ENCODE measurements at places on chromosomes 5 and 9.

- no peak for DNase-seq
Observed at GRCh38 chr5:108639366-108639765, 108.3 kb upstream of the FER start.

- DNase-seq: peak; percentile 27
Observed at GRCh38 chr5:132873119-132873929, at the start of gene LEAP2. TSS of gene LEAP2 (plus strand) at chr5:132873668. CDS start at chr5:132873695, 27 bp downstream.

DNA sequence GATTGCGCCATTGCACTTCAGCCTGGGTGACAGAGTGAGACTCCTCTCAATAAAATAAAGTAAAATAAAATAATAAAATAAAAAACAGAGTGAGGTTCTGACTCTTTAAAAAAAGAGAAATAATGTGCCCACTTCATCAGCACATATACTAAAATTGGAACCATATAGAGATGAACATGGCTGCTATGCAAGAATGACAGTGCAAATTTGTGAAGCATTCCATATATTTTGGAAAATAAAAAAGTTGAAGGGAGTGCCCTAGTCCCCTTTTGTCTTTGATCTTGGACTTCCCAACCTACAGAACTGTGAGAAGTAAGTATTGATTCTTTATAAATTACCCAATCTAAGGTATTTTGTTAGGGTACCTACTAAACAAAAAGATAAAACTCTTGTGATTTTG is 23.1 kb downstream of the BASP1 start:
- DNase-seq: no peak

- DNase-seq: no peak
Observed at GRCh38 chr5:73542020-73542419, 23.4 kb downstream of the ANKRA2 start.

GRCh38 chr9:14926941-14927624 is 16.9 kb upstream of the FREM1 start:
- peak; percentile 98 for DNase-seq

DNA sequence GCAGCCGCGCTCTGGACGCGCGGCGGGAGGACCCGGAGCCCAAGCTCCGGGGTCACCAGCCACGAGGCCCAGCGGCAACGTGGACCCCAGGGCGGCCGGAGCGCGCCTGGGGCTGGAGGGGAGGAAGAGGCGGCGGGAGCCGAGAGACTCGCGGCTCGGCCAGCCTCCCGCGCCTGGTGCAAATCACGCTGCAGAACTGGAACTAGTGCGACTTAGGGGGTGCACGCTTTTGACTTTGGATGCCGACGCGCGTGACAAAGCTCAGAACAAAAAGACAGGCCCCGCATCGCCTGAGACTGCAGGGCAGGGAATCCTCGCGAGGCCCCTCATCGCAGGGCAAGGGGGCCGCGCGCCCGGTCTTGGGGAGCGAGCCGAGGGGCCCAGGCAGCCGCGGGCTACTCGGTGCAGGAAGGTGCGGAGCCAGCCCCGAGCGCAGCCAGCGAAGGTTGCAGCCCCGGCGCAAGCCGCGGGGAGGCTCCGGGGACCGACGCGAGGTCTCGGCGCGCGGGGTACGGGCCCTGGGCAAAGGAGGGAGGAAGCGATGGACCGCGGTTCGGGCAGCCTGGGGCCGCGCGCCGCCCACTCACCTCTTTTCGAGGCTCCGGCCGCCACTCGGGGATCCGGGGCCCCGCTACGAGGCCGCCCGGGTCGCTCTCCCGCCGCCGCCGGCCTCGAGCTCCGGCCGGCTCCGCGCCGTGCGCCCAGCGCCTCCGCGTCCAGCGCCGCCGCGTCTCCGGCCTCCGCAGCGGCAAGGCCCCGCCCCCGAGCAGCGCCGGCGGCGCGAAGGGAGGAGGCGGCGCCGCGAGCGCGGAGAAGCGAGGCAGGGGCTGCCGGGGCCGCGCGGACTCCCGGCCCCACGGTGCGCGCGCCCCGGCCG is at the start of gene GOLM1:
Gene GOLM1 (minus strand): TSS at position 735 of the 877 bp plus-strand sequence. CDS start 20,238 bp downstream, outside the sequence.
- peak; percentile 41 for DNase-seq

- no peak for DNase-seq
Observed at GRCh38 chr9:34992376-34992951, 2.9 kb downstream of the DNAJB5 start.

DNA sequence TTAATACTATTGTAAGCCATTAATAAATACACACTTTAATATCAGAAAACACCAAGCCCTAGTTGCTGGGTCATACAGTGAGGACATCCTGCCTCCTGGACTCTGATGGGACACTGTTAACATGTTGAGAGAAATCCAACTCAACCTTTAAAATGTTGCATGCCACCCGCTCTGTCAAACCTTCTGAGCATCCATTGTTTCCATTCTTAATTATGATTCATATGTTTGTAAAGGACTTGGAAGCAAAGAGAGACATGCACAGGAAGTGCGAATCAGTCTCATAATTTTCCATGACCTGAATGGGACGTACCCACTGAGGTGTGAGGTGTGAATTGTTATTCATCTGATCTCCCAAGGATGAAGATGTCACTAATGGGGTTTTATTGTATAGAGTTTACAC is 186.4 kb downstream of the CAAP1 start:
- DNase-seq: no peak

DNA sequence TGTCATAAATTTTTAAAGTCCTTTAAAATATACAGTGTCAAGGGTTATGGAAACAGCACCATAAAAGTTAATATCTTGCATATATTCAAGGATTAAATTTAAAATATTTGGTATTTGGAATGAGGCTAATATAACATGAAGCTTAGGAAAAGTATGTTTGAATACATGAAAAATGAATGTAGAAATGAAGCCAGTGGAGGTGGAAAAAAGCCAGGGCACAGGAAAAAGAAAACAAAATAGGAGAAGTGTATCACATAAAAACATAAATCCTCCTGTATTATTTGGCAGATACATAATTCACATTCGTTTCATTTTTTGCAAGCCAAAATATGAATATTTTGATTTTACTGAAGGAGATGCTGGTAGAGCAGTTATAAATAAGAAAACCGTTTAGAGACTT is 587.0 kb upstream of the ZNF608 start:
- DNase-seq: no peak

DNA sequence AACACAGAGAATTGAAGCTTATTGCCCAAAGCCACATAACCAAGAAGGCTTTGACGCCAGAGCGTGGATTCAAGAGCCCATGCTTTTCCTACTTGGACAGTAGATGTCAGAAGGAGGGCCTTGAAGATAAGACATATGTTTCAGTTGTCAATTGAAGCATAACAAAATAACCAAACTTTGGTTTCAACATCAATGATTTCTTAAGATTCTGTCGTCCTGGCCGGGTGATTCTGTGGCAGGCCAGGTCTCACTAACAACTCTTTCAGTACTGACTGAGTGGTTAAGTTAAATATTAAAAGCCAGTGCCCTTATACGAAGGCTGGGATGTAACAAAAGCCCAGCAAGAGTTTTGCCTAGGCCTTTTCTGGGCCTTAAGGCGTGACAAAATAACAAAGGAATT is 94.0 kb downstream of the RCL1 start:
- no peak for DNase-seq

DNA sequence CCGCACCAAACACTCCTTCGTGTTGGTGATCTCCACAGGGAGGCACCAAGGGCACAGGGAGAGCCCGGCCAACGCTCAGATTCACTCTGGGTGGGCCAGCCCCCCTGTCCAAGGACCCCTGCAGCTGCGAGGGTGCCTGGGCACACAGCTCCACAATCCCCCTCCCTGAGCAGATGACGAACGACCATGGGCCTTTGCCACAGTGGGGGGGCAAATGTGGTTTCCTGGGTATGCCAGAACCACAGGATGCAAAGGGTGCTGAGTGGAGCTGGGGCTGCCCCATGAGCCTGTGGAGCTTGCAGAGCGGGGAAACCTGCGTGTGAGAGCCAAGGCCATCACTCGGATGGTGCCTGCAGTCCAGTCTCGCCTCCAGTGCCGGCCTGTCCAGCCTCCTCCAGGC is 31.0 kb downstream of the LPCAT1 start:
- no peak for DNase-seq

GRCh38 chr5:17004441-17005106 is 68.5 kb upstream of the MYO10 start:
- no peak for DNase-seq

- no peak for DNase-seq
Observed at GRCh38 chr5:179397516-179397915, 52.3 kb upstream of the ADAMTS2 start.

GRCh38 chr5:32726086-32726557 is 15.0 kb downstream of the NPR3 start:
- peak; percentile 34 for DNase-seq

- DNase-seq: no peak
Observed at GRCh38 chr9:108015690-108016089, 526.1 kb upstream of the KLF4 start.

GRCh38 chr5:77251921-77252320 is 41.4 kb downstream of the PDE8B start:
- DNase-seq: no peak

DNA sequence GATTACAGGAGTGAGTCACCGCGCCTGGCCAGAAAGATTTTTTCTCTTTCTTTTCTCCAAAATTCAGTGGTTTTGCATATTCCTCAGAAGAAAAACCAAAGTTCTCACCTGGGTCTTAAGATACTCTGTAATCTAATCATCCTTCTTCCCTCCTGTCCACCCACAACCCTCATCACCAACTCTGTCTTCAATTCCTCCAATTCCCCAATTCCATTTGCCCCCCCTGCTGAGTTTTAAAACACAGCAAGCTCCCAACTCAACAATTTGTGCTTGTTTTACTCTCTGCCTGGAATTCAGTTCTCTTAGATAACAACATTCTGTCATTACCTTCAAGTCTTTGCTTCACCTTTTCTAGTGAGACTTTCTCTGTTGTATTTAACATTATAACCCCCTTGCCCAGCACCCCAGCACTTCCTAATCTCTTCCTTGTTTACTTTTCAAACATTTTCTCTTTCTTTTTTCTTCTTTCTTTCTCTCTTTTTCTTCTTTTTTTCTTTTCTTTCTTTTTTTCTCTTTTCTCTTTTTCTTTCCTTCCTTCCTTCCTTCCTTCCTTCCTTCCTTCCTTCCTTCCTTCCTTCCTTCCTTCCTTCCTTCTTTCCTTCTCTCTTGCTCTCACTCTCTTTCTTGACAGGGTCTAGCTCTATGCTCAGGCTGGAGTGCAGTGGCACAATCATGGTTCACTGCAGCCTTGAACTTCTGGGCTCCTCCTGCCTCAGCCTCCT is 7.8 kb downstream of the TEX48 start:
- DNase-seq: no peak

GRCh38 chr5:81393783-81394718 is at the start of gene ACOT12:
TSS of gene ACOT12 (minus strand) at chr5:81394134. CDS start at chr5:81394114, 20 bp downstream.
- no peak for DNase-seq

- no peak for DNase-seq
Observed at GRCh38 chr5:83209963-83210362, 132.6 kb downstream of the XRCC4 start.
